ENCODE measurements at places on chromosomes 4 and X.
A peak's percentile ranks its signal among the peaks of the same experiment; 100 is the strongest.

DNA sequence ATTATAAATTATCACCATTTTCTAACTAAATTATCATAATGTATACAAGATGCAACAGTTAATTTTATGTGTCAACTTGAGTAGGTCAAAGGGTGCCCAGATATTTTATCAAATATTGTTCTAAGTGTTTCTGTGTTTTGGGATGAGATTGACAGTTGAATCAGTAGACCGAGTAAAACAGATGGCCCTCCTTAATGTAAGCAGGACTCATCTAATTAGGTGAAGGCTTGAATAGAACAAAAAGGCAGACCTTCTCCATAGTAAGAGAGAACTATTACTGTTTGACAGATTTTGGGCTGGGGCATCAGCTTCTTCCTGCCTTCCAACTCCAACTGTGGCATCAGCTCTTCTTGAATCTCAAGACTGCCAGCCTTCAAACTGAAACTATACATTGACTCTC is 185.8 kb downstream of the TRAM1L1 start:
- DNase-seq = no peak

DNA sequence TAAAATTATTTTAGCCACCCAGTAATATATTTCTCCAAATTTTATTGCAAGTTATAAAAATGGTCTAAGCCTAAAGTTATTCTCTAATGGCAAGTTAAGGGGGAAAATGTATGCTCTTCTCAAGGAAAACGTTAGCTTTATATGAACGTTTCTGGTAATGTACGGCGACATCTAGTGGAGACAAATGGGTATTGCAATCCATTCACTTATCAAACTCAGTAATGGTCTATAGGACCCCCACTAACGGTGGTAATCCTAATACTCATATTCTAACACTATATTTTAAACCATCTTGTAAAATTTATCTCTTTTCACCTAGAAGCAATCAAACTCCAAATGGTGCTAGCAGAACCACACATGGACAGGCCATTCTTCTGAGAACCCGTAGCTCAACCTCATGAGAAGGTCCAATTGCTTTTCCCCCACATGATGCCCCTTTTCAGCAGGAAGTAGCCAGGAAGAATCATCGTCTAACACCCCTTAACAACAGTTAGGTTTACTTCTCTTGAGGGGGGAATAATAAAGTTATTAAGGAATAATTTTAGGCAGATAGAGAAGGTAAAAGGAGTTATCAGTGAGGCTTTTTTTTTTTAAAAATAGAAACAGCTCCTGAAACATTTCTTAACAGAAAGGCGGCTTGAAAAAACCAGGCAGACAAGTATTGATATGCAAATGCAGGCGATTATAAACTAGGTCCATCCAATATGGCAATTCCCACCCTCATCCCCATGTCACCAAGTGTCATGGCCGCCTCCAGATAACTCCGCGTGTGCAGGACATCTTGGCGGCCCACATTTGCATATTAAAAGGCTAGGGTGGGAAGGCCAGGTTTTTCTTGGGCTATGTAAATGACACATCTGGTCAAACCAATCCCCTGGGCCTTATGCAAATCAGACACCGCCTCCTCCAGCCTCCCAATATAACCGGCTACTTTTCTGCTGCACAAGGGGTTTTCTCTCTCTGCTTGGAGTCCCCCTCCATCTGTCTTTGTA is 35.0 kb downstream of the NUDT11 start:
- DNase-seq = peak; percentile 36

DNA sequence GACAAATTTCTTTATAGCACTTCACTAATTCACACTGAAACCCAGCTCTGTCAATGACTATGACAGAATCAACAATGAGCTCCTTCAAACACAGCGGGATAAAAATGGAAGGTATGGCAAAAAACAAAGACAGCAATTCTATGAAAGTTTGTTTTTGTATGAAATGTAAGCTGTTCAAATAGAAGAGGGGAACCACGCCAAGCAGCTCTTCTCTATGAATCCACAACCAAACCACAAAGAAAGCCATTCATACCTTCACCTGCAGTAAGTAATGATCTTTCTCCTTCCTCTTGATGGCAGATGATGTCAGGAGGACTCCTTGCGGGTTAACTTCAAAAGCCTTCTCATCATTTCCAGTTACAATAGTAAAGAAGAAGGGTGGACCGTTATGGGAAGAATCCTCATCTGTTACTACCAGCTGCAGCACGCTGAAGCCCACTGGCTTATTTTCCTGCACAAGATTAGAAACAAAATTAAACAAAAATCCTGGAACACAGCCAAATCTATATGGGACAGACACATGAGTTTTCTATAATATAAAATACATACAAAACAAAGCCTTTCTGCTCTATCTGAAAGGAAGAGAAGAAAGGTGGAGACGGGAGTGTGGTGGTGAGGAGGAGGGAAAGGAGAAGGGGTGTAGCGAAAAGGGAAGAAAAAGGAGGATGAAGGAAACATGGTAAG is 48.9 kb upstream of the MTNR1A start:
- no peak for DNase-seq

DNA sequence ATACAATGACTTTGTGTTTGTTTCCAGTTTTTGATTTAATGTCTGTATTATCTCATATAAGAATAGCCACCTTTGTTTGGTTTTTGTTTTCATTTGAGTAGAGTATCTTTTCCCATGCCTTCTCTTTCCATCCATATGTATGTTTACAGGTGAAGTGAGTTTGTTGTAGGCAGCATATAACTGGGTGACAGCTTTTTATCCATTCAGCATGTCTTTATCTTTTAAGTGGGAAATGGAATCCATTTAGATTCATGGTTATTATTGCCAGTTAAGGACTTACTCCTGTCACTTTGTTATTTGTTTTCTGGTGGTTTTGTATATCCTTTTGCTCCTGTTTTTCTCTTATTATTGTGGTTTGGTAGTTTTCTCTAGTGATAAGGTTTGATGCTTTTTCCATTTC is 34.3 kb downstream of the SCLT1 start:
- DNase-seq = no peak

GRCh38 chr4:42167709-42168108 is 15.3 kb upstream of the BEND4 start:
- DNase-seq = peak; percentile 77

GRCh38 chr4:152189451-152190179 is 346.3 kb downstream of the FBXW7 start:
- peak; percentile 77 for DNase-seq

GRCh38 chrX:136646602-136647239 is 1.2 kb upstream of the CD40LG start:
- DNase-seq = no peak

GRCh38 chrX:40012868-40013265 is 84.9 kb downstream of the BCOR start:
- DNase-seq = peak; percentile 74

GRCh38 chrX:12751887-12752286 is 39.3 kb upstream of the PRPS2 start:
- no peak for DNase-seq

DNA sequence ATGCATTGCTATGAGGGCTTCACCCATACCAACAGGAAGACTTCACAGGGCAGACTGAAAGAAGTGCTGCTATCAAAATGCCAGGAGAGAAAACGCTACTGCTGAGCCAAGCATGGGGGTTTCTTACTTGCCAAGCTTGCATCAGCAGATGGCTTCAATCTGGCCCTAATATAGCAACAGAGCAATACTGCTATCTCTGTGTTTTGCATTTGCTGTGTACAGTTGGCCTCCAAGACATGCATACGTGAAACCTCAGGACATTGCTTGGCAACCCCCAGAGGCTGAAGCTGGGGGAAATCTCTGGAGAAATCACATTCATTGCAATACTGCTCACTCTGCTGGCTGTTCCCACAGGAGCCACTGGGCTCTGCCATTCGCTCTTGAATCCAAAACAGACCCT is 127.2 kb upstream of the GPC4 start:
- no peak for DNase-seq

Measured in GM12865 (cell line).